ENCODE measurements at places on chromosomes 16 and 17.

DNA sequence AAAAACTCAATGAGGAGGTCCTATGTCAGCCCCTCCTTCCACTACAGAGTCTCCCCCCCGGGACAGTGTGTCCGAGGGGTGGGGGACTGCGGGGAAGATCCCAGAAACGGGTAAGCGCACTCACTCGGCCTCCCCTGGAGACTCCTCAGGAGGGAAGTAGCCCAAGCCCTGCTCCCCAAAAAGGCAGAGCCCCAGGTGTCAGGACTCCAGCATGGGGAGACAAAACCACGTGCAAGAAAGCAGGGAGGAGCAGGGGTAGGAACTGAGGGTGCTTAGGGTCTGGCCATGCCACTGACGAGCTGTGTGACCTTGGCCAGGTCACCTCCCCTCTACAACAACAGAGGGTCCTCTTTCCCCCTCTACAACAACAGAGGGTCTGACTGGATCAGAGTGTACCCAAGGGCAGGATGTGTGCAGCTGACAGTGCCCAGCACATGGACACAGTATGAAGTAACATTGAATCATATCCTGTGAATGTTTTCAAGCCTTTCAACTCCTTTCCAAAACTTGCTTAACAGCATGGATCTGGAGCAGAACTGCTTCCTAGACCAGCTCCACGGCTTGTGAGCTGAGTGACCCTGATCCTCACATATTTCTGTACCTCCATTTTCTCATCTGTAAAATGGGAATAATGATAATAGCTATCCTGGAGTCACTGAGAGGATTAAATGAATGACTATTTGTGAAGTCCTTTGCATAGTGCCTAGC is 2.1 kb upstream of the NAGS start:
- peak; percentile 80 for DNase-seq

- DNase-seq = peak; percentile 86
Measured at GRCh38 chr16:69064124-69064763, 41.2 kb upstream of the HAS3 start.

DNA sequence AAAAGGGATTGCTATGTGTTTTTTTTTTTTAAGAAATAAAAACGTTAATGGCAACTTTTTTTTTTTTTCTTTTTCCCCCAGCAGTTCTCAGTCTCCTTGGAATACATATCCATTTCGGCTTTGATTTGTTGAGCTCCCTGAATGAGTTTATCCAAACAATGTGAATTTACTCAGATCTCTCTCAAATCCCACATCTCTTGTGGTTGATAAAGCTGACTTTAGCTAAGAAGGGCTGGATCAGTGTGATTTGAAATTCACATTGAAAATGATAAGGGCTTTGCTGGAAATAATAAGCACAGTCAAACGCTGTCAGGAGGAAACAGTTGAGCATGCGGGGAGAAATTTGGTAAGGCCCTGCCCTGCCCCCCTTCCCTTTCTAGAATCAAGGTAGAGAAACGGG is 74.1 kb upstream of the IRX3 start:
- DNase-seq = no peak

GRCh38 chr16:81321039-81321438 is 6.3 kb downstream of the GAN start:
- DNase-seq = no peak

GRCh38 chr16:72832621-72833248 is 215.2 kb downstream of the ZFHX3 start:
- DNase-seq = peak; percentile 70

GRCh38 chr16:11274964-11275363 is 1.3 kb downstream of the PRM2 start:
- DNase-seq = no peak

DNA sequence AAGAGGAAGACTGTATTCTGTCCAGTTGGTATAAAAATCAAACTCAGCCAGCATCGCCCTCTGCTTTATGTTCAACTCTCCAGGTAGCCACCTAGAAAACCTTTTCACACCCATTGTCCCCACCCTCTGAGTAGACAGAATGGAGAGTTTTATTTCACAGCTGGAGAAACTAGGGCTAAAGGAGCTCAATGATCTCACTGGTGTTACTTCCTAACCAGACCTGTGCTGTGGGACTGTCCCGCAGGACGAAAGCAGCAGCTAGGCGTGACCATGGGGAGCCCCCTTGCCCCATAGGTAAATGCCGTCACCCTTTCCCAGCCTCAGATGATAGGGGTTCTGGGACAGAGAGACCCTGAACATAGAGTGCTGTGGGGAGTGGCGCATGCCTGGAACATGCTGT is 67.7 kb downstream of the CYLD start:
- DNase-seq = no peak

DNA sequence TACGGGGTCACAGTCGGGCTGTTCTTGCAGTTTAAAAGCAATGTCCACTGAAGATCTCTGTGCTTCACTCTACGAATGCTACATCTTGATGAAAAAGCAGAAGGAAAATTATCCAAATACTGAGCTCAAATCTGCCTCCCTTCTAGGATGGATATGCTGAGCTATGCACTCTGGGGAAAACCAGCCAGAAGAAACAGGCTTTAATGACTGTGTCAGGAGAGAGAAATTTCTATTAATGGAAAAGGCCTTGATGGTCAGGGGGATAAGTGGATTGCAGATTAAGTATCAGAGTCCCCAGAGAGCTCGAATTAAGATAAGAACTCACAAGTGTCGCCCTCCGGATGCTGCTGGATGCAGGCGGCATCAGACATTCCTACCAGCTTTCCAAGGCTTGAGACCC is 39.6 kb upstream of the RCVRN start:
- no peak for DNase-seq

- DNase-seq = no peak
Measured at GRCh38 chr16:86712158-86713009, 134.0 kb downstream of the FOXL1 start.

DNA sequence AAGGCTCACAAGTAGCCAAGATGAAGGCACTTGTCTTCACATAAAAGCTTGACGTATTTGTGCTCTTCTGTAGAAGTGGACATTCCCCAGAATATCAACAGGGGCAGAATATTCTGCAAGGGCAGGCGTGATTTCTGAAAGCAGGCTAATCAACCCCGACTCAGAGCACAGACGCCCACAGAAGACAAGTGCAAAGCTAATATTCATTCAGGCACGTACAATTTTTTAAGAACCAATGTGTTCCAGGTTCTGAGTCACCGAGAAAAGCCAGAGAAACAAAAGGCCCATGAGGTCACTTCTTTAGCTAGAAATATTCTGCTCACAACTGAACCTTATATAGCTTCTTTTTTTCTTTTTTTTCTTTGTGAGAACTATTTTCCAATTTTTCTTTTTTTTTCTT is 121.6 kb downstream of the DNAH9 start:
- no peak for DNase-seq

DNA sequence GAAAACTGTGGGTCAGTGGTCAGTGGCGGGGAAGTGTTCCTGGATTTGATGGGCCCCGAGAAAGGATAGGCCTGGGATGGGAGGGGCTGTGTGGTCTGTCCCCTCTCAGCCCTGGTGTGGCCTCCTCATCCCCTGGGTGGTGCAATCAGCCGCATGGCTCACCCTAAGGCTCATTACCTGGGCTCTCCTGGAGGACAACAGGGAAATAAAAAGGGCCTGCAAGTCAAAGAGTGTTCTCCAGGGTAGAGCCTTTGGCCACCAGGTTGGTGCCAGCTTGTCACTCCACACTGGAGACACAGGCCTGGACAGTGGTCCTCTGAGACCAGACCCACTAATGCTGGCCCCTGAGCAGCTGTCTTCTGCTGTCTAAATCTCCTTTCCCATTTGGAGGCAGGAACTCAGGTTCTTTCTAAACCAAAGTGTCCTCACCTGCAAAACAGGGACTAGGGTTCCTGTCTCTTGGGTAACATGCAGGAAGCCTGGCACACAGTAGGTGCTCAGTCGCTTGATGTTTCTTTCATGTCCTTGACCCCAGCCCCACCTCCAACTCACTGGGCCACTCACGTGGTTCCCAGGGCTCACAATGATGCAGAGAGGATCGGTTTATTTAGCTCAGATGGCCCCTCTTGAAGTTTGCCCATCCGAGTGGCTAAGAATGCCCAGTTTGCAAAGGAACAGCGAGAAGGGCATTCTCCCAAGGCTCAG is 2.4 kb downstream of the NDRG4 start:
- DNase-seq = no peak

DNA sequence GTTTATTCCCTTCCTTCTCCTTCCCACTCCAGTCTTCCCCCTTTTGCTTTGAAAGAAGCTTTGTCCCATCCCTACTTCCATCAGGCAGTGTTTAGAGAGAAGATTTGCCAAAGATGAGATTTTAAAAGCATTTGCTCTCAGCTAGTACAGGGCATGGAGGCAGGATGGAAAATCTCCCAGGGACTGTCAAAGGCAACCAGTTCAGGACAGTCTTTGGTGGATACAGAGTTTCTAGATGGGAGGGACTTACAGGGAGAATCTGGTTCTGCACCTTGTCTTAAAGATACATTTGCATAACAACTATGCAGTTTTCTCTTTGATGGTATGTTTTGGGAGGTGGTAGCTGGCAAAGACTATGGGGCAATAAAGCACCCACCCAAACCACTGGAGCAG is 26.2 kb downstream of the CHD9 start:
- DNase-seq = no peak

GRCh38 chr17:5555254-5555653 is 29.1 kb downstream of the NLRP1 start:
- DNase-seq = peak; percentile 79

DNA sequence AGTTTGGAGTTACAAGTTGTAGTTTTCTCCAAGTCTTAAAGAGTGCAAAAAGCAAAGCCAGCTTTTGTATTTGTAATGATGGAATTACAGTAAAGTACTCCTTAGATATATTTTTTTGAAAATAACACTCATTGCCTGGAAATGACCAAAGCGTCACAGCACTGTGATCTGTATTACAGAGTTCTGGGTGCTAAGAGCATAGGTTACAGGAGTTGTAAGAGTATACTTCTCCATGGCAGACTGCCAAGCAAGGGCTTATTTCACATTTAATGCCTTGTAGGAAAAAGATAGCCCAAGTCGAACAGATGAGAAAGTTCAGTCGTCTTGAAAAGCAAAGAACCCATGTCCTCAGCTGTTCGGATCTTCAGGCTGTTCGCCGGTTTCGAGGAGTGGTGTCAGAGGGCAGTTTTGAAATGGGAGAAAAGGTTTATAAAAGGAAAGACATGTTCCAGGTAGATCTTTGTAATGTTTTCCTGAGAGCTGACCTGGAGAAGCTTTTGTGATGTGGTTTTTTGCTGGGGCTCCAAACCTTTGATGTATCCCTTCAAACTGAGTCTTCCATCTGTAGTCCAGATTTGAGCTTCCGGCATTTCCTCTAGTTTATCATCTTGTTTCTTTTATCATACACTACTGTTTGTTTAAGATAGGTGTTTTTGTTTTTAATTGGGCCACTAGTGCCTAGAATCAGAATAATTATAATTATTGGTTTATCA is 41.3 kb downstream of the ERCC4 start:
- DNase-seq = no peak

DNA sequence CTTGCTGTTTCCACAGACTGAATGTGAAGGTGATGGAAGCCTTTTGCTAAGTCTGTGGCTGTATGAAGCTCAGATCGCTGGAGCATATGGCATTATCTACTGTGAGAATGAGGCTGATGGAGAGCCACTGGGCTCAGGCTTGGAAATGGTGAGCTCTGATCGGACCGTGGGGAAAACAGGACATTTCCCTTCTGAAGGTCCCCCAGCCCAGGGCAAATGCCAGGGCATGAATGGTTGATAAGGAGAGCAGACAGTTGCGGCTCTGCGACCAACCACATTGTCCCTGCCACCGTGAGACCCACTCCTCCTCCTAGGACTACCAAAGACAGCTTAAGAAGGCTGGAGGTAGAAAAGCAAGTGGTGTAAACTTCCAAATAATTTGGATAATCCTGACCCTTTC is 4.7 kb upstream of the CUEDC1 start:
- DNase-seq = no peak

GRCh38 chr17:55793272-55793671 is 42.4 kb downstream of the PCTP start:
- no peak for DNase-seq

DNA sequence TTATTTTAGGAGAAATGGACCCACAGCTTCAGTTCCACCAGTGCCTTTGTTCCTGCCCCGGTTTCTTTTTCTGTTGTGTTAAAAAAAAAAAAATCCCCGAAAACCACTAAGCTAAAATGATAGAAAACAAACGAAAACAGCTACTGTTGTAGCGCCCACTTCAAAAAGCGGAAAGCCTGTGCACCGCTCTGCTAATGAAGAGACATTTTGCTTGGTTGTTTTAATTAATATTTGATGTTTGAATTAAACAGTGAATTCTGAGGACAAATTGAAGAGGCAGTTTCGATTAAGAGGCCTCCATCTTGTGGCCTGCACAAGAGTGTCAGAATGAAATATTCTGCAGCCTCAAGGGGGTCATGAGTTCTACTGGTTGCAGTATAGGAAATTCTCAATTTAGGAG is 186.7 kb downstream of the RPTOR start:
- no peak for DNase-seq

- DNase-seq = no peak
Measured at GRCh38 chr16:58478427-58478826, 21.5 kb upstream of the NDRG4 start.

GRCh38 chr17:39187152-39187830 is 10.2 kb downstream of the CACNB1 start:
- no peak for DNase-seq

GRCh38 chr16:66741169-66741900 is 10.1 kb downstream of the DYNC1LI2 start:
- peak; percentile 95 for DNase-seq

- DNase-seq = no peak
Measured at GRCh38 chr17:45662432-45662831, 121.7 kb upstream of the CRHR1 start.

DNA sequence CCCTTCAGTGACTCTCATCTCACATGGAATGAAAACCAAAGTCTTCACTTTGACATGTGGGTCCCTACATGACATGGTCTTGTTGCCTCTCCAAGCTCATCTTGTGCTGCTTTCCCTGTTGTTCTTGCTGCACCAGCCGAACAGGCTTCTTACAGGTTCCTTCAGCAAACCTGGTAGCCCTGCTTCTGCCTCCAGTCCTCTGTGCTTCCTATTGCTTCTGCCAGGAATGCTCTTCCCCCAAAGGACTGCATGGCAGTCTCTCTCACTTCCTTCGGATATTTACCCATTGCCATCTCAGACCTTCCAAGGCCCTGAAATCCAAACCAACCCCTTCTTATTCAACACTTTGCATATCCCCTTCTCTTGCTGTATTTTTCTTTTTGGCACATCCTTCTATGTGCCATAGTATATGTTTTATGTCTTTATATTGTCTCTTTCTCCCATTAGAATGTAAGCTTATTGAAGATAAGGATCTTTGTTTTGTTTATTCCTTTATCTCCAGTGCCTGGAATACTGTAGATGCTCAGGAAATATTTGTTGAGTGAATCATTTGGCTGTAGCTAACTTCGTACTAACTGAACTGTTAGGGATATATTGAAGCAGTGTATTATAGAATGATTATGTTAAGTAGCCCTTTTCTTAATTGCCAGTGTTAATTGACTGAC is 57.9 kb upstream of the SLC12A3 start:
- peak; percentile 80 for DNase-seq

Data from EL (cell line).